ENCODE measurements at places on chromosomes 2 and 18.

- DNase-seq, result no peak
Observed at GRCh38 chr2:206031162-206031784, 54.7 kb downstream of the INO80D start.

GRCh38 chr2:63488118-63488713, 100.1 kb downstream of the WDPCP start:
- DNase-seq, result no peak

DNA sequence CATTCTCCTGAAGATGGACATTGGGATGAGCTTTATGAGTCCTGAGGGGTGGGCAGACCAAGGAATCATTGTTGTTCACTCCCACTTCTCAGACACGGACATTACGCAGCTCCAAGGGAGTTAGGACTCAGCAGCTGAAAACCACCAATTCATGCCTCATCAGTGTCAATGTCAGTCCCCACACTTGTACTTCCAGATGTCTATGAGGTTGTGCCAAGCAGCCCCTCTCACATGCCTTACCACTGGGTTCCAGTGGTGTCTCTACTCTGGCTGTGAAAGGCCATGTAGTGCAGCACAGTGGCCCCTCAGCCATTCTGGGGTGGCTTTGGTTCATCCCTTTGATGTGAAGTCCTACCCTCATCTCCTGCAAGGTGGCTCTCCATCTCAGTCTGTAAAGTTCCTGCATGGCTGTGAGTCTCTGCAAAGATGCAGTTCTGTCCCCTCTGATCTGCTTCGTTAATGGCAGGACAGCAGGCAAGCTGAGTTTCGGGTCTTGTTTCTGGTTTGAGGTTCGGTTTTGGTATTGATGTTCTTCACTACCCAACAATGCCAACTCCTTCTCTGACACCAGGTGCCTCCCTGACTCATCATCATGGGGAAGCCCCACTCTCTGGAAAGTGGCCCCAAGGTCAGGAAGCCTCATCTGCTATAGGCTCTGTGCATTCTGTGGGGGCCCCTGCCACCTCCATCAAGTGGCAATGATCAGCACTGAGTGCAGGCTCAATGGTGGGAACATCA, 14.0 kb upstream of the COL6A3 start:
- DNase-seq, result no peak

DNA sequence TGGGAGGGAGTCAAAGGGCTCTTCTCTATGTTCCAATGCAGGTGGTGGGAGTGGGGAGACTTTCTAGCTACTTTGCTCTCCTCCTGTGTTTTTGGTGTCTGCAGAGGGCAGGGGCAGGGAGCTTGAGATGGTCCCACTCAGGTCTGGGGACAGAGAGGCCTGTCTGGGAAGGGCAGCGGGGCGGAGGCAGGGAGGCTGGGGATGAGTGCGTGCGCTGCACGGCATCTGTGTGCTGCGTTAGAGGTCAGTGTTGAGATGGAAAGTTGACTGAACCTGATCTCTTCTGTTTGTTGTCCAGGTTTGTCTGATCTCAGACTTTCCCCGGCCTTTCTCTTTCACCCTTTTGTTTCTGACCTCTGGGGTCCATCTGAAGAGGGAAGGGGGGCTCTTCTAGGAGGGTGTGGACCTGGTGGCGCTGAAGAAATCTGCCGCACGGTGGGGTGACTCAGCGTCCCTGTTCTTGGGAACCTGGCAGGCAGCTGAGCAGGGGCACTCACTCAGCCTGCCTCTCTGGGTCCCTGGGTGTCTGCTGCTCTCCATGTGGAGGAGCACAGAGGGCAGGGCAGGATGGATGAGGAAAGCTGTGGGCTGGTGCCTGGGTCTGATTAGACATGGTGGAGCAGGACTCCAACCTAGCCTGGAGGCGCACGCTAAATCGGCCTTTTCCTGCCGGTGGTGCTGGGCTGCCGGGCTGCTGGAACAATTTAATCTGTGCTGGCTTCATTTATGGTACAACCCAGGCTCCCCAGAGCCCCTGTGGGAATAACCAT, 24.1 kb downstream of the IGFBP2 start:
- DNase-seq, result no peak

DNA sequence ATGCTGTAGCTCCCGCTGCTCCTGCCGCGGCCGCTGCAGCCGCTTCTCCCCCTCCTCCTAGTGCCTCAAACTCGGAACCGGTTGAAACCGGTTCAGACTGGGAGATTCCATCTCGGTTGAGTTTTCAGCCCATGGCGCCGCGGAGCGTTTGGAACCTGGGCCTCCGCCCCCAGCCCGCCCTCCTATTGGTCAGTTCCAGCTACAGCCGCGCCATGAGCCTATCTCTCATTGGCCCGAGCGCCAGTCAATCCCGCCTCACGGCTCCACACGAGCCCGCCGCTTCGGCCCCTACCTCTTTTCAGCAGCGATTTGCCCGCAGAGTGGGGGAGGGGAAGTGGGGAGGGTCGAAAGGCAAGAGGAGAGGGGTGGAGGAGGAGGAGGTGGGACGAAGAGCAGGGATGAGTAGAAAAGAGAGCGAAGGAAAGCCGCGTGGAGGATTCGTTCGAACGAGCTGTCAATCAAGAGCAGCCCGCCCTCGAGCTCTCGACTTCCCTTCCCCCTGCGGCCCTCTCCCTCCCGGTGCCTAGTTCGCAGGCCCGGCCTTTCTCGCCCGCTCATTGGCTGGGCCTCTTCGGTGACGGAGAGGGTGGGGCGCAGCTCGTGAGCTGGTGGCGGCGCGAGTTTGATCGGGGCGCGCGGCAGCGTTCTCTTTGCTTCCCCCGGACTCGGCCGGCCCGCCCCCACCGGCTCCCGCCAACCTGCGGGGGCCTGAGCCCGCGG, at the start of gene XPO1:
TSS of gene XPO1 (minus strand) at position 157 of the 720 bp plus-strand sequence. CDS start 4,459 bp downstream, outside the sequence.
- peak; percentile 100 for DNase-seq

DNA sequence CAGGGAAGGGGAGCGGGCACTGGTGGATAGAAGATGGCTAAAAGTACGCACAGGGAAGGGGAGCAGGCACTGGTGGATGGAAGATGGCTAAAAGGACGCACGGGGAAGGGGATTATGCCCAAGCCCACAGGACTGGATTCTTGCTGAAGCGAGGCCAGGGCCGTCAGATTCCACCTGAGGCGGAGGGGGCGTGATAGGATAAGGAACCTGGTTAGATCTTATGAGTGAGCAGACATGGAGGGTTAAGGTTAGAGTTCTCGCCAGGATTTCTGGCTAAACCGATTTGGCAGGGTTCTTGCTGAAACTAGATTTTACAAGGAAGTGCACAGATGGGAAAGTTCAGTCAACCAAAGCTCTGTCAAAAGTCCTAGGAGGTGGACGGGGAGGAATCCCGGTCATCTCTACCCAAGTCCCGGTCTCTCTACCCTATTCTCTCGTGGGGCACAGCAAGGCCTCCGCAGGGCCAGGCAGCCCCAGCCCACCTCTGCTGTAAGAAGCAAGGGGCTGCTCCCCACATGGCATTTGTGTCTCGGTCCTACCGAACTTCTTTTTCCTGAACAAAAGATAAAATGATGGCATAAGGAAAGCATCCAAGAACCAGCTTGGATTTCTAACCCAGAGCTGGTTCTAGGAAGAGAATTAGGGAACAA, 140.8 kb downstream of the PTGR3 start:
- DNase-seq, result no peak

DNA sequence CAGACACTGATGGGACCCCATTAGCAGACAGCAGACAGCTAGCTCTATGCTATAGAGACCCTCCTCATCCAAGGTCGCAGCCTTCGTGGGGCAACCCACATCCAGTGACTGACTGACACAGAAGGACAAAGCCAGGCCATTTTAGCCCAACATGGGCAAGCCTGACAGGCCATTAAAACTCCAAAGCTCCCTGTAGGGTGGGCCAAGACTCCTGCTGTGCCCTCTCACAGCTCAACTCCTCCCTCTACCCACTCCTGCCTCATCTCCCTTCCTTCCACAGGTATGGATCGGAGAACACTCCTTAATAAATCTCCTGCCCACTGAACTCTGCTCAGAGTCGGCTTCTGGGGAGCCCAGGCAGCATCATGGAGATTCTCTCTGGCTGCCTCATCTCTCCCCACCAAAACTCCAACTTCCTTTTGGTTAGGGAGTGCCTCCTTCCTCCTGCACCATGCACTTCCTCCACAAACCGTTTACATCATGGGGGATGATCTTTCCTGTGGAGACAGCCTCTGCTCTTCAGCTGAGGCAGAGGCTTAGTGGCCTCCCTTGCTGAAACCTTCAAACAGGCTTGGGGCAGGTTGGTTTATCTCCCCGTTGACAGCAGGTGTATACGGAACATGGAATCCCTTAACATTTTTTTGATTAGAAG, 86.5 kb downstream of the ACTR3 start:
- DNase-seq, result no peak

- no peak for DNase-seq
Observed at GRCh38 chr18:38539371-38539770, 973.8 kb upstream of the CELF4 start.

DNA sequence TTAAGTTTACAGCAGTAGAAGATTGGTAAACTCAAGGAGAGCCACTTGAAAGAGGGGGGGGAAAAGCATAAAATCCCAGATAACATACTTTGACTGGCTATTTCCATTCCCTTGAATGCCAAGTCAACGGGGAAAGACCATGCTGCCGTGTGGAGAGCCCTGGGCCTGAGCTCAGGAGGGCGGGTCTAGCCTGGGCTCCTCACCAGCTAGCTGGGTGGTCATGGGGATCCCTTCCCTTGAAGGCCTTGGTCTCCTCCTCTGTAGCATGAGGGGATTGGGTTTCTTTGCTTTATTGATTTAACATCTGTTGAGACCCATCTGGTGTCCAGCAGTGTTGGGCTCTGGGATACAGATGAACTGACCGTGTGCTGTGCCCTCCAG, 35.0 kb downstream of the TEX51 start:
- no peak for DNase-seq

DNA sequence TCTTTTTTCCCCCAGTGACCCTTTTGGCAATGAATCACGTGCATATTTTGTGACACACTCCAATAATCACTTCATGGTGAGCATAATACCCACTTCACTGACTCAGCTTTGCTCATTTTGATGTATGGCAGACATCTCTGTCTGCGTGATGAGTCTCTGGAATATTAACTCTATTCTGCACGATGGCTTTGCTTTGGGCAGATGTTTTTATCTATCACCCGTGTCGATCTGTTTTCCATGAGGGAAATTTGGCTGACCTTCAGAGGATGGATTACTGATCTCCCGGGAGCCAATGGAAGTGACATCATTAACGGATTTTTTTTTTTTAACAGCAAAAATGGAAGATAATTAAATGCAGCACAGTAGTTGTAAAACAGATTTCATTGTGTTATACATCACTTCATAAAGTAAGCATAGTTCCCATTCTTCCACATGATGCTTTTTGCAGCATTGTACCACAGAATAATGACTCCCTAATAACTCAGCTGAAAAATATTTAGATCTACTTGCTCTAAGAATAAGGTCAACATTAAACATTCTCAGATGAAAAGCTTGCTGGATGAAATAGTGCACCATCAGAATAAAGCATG, 29.8 kb downstream of the CDC42EP3 start:
- no peak for DNase-seq

DNA sequence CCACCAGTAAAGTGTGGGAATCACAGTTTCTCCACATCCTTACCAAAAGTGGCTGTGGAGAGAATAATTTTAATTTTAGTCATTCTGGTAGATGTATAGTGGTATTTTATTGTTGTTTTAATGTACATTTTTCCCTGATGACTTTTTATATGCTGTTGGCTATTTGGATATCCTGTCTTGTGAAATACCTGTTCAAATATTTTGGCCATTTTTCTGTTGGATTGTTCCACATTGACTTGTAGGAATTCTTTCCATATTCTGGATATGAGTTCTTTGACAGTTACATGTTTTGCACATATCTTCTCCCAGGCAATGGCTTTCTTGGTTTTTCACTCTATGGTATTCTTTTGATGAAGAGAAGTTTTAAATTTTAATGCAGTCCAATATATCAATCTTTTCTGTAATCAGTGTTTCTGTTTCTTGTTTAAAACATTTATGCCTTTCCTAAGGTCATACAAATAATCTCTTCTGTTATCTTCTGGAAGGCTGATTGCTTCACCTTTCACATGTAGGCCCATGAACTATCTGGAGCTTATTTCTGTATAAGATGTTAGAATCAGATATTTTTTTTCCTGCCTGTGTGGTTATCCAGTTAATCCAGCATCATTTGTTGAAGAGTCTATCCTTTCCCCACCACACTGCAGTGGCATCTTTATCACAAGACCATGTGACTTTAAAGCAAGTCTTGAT, 19.0 kb downstream of the AFTPH start:
- no peak for DNase-seq

- DNase-seq, result no peak
Observed at GRCh38 chr2:102761763-102762162, at the start of gene TMEM182. Gene TMEM182, plus strand, starts transcription at chr2:102762031. Its CDS starts 187 bp downstream, at chr2:102762218.

DNA sequence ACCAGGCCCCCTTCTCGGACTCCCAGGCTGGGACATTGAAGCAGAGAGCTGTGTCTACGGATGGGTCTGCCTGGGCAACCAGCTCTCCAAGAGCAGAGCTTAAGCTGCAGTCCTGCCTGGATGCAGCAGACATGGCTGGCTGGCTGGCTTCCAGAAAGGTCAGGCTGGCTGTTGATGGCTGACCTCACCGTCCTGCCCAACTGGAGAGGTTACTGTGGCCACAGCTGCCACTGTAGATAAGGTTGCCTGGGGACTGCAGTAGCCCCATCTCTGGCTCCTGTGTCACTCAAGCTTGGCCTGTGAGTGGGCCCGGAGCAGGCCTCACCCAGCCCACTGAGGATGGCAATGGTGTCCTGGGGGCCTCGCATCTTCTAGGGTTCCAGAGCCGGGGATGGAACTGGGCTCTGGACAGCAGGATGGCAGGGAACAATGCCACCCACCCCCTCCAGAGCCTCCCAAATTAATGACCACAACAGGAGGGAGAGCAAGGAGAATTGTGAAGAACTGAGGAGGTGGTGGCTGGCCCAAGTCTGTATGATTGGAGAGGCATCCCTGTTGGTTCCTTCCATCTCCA, 37.0 kb upstream of the FOSL2 start:
- DNase-seq, result no peak

GRCh38 chr2:180247658-180248057, 240.6 kb upstream of the CWC22 start:
- DNase-seq, result no peak

GRCh38 chr2:15155959-15156574, 405.1 kb downstream of the NBAS start:
- no peak for DNase-seq

- no peak for DNase-seq
Observed at GRCh38 chr2:203886661-203887151, 19.1 kb downstream of the CTLA4 start.

GRCh38 chr2:69291004-69291650, 95.9 kb downstream of the GFPT1 start:
- DNase-seq, result no peak

DNA sequence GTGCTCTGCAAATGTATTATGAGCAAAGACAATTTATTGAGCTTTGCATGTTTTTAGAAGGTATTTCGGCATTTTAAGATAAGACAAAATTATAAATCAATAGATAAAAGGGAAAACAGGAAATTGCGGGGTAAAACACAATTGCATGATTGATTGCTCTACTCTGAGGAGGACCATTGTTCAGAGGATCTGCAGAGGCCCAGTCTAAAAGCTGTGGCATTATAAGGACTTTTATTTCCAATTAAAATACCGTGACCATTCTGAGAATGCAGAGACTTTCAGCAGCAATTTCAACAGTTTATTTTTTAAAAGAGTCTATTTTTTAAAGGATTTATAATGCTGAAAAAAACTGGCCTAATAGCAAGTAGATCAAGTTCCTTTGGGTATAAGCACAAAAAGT, 62.0 kb downstream of the TPGS2 start:
- DNase-seq, result no peak

- DNase-seq, result no peak
Observed at GRCh38 chr2:191565647-191566198, 112.2 kb upstream of the NABP1 start.

GRCh38 chr2:128233790-128234395, 84.8 kb downstream of the HS6ST1 start:
- no peak for DNase-seq

GRCh38 chr18:26550998-26551694, 2.8 kb upstream of the KCTD1 start:
- DNase-seq, result no peak

GRCh38 chr2:86794861-86795260, 4.1 kb upstream of the CD8A start:
- DNase-seq, result no peak
